ENCODE measurements at places on chromosomes 6 and 20. TPM values are rescaled to one million over a fixed set of nuclear protein-coding genes. Genes with fewer than 3 reads are reported as not detected.
A peak's percentile ranks its signal among the peaks of the same experiment; 100 is the strongest.

Gene NCOA3
- total RNA-seq: 42.1 TPM

DNA sequence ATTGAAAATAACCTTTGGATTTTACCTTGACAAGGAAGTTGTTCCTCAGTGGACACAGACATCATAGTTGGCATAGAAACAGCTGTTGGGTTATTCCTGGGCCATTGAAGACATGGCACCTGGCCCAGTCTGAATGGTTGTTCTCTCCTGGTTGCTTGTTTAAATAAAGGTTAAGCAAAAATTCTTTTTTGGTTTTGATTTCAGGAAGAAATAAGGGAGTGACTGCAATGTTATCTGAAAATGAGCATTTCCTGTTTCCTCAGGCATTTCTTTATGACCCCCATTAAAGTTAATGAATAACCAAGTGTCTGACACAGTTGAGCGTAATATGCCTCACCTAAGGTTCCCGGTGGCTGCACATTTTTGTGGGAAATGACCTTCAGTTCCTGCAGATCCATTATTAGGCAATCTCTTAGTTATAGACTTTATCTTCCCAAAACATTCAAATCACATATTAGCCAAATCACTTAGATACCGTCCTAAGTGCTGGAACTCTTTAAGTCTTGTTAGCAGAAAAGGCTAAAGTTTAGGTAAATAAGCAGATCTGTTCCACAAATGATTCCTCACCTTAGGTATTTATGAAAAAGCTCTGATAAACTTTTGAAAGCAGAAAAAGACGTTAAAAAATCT is 648.7 kb upstream of the FLRT3 start:
- DNase-seq: peak; percentile 84

DNA sequence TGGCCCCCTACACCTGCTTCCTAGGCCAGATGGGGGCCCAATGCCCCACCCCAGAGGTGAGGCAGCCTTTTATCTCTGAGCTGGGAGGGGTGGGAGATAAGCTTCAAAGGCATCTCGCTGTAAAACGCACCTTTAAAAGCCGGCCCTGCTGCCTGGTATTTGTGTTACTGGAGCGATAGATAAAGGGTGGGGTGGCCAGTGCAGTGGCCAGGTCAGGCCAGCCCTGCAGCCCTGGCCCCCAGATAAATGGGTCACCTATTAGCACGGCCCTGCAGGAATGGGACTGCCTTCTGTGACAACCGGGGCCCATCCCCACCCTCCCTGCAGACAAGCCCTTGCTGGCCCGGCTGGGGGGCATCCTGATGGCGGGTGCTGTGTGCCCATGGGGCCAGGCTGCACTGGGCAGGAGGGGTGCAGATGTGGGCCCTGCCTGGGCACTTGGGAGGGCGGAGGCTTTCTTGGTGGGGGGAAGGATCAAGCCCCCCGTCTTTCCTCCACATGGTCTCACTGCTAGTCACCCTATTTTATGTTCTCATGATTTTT is 3.0 kb upstream of the RBBP8NL start:
- DNase-seq: no peak

GRCh38 chr20:43186312-43186711 is 3.4 kb downstream of the PTPRT start:
- no peak for DNase-seq

- no peak for DNase-seq
Observed at GRCh38 chr6:17930321-17930993, 57.0 kb downstream of the KIF13A start.

GRCh38 chr6:133939778-133940667 is 13.0 kb upstream of the TBPL1 start:
- no peak for DNase-seq

DNA sequence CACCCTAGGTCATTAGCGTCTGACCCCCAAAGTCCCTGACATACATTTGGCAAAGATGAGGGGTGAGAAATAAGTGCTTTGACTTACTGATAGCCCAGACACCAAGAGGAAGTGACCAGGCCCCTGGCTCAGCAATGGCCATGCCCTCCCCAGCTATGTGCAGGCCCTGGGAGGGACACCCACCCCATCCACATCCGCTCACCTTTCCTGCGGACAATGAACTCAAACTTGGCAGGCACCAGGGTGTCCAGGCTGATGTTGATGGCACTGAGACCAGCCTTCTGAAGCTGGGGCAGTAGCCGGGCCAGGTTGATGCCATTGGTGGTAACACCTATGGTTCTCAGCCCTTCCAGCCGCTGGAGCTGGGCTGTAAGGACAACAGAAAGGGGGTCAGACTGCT is 18.4 kb downstream of the MOCS1 start:
- DNase-seq: no peak

Gene NTSR1
- total RNA-seq: not detected

- DNase-seq: no peak
Observed at GRCh38 chr6:130969791-130970491, 93.1 kb downstream of the EPB41L2 start.

Gene ELOVL2
- total RNA-seq: 0.21 TPM

DNA sequence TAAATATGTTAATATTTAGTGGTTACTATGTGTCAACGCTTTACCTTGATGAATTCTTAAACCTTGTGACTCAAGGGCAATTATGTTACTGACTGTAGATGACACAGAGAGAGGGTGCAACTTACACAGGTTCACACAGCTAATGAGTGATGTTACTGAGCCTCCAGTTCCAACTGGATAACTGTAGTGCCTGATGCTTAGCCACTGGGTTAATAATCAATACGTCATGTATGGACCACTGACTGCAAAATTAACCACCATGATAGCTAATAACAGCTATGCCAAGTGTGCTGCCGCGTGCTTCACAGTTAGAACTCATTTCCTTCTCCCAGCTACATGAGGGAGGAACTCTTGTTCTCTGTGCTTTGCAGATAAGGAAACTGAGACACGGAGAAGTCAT is 45.4 kb downstream of the SIRPA start:
- no peak for DNase-seq

- peak; percentile 54 for DNase-seq
Observed at GRCh38 chr6:5084781-5085647, at the start of gene PPP1R3G. TSS of gene PPP1R3G (plus strand) at chr6:5085341. CDS start at chr6:5085486, 145 bp downstream.

DNA sequence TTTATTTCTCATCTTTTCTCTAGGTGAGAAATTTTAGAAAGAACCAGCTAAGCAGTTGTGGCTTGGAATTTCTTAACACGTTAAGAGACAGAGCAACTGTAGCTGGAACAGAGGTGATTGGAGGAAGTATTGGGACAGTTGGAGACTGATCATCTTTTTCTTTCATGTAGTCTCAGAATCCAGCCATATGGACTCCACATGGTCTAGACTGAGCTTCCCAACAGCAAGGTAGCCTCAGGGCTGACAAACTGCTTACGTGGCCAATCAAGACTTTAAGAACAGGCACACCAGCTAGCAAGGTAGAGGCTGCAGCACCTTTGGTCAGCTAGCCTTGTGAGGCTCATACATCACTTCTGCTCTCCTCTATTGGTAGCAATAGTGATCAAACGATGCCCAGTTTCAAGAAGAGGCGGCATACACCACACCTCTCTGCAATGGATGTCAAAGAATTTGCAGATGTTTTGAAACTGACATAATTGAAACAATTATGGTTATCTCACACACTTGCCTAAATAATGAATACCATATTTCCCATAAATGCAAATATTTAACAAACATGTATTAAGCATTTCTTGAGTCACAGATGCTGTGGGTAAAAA is 590.5 kb upstream of the SLC35B3 start:
- no peak for DNase-seq

Gene PPP1R16B
- 13.0 TPM for total RNA-seq

GRCh38 chr6:161161889-161162624 is 111.8 kb downstream of the AGPAT4 start:
- no peak for DNase-seq

Gene ZNF334
- total RNA-seq: 4.7 TPM

- no peak for DNase-seq
Observed at GRCh38 chr6:83459663-83460062, 28.8 kb upstream of the ME1 start.

Gene PRPH2
- total RNA-seq: 0.68 TPM

DNA sequence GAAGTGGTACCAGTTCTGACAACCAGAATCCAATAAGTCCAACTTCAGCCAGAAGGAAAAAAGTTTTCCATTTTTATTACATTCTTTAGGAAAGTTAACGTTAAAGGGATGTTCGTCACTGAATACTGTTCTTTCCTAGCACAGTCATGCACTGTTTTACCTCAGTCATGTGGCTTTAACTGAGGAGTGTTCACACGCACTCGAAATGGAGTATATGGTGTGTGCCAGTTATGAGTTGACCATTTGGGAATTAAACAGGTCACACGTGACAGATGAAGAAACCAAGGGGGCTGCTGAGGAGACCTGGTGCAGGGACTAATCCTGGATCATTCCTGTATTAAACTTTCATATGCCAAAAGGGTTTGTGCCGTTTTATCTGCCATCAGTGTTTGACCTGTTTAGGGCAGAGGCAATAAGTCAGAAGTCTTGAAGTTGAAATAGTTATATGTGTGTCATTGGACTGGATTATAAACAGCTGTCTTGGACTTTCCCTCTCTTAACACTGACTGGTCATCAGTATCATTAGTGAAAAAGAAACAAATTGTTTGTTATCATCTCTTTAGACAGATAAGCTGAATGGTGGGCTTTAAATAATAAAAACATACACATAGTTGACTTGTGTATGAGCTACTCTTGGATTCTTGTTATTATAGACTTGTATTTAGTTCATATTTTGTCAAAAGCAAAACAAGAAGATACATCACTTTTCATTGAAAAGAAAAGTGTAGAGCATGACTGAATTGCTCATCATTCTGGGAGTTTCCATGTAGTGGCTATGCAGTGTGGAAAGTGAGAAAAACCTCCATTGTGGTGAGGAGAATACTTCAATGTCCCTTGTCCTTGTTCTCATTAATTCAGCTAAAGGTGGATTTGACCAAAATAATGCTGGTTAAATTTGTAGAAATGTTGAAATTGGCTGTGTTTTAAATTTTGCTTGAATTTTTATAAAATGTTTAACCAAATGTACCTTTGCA is 123.5 kb upstream of the SAMD5 start:
- DNase-seq: no peak

DNA sequence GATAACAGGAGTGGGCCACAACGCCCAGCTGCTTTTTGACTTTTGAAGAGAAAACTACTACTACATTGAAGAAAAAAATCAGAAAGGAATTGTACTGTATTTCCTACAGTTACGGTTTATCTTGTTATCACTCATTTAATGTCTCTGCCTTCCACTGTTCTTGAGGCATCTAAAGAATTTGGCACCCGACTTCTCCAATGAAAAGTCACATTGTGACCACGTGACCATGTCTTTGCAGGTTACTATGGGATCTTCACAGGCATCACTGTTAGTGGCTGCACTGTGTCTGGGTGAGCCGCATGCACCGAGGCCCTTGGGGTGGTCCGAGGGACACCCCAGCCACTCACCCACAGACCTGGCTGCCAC is 26.8 kb downstream of the RRBP1 start:
- DNase-seq: no peak

- DNase-seq: no peak
Observed at GRCh38 chr20:48962421-48962820, 40.9 kb downstream of the ARFGEF2 start.

- DNase-seq: no peak
Observed at GRCh38 chr6:83309344-83309743, 116.2 kb downstream of the RWDD2A start.

DNA sequence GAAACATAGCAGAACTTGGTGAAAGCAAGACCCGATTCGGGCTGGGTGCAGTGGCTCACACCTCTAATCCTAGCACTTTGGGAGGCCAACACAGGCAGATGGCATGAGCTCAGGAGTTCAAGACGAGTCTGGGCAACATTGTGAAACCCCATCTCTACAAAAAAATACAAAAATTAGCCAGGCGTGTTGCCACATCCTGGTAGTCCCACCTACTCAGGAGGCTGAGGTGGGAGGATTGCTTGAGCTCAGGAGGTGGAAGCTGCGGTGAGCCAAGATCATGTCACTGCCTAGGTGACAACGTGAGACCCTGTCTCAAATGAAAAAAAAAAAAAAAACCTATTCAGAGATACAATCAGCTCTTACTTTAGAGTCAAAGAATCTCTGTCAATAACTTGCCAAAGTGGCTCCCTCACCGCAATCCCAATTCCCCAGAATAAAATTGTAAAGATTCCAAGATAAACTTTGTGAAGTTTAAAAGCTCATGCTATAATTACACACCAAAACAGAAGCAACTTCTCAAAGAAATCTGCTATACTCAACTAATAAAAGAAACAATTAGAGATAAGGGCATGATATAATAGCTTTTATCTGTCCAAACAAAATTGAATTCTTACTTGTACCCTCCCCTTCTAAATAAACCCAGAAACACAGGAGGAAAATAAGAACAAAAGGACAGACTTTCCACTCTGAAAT is 33.6 kb downstream of the CDK19 start:
- no peak for DNase-seq

Gene KHDC1L
- total RNA-seq: not detected

Gene FAM83D
- 0.71 TPM for total RNA-seq

Gene SPATS1
- total RNA-seq: 1.8 TPM

GRCh38 chr6:11230158-11231107 is 2.0 kb downstream of the NEDD9 start:
- DNase-seq: no peak

GRCh38 chr6:45513843-45514242 is 136.1 kb upstream of the SUPT3H start:
- DNase-seq: no peak

DNA sequence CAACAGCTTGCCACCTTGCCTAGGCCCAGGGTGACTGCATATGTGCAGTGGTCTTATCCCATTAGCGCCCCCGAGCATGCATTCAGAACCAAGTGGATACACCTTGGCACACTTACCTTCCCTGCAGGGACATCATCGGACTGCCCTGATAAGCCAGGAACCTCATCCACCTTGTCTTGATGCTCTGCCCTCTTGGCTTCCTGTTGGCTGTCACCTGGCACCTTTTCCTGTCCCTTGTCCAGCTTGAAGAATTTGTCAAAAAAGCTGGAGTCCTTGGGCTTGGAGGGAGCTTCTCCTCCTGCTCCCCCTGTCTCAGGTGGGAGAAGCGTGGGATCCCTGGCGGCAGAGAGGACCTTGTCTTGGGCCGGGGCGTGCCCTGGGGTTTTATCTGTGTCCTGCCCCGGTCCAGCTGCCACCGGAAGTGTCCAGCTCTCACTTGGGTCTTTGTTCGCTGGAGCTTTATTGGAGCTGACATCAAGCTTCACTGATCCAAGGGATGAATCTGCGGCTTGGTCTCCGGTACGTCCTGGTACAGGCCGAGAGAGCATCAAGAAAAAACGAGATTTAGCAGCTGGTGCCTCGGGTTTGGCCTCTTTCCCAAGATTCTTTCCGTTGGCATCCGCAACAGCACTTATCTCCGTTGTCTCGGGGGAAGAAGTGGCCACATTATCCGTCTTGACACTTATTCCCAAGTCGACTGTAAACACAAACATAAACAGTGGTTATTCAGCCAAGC is 42.0 kb downstream of the BCAS1 start:
- DNase-seq: no peak

Gene RSPO3
- 8.0 TPM for total RNA-seq
